ENCODE measurements at places on chromosomes 3 and 15.
A peak's percentile ranks its signal among the peaks of the same experiment; 100 is the strongest.

DNA sequence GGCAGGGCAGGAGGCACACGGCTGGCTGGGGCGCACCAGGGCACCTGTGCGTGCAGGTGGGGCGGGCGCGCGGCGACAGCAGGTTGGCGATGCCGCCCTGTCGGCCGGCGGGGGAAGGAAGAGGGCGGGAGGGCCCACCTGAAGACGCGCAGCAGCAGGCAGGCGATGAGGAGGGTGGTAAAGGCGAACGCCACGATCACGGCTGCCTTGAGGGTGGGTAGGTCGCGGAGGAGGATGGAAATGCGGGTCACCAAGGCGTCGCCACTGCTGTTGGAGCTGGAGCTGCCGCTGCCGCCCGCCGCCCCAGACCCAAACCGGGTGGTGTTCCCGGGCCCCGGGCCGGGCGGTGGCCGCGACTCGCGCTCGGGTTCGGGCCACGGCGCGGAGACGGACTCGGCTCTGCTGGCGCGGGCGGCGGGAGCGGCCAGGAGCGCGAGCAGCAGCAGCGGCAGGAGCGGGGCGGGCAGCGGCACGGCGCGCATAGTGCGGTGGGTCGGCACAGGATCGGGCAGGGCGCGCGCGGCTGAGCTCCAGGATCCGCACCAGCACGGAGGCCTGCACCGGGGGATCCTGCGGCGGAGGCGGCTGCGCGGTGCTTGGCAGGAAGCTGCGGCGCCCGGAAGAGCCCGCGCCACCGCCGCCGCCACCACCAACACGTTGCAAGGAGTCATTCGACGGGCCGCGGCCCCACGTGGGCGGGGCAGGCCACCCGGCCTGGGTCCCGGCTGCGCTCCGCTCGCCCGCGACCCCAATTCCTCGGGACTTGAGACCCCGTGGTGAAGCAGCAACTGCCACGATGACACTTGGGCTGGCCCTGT is at the start of gene FAM174B:
Gene FAM174B (minus strand): TSS at position 598 of the 818 bp plus-strand sequence.
- DNase-seq: peak; percentile 74

DNA sequence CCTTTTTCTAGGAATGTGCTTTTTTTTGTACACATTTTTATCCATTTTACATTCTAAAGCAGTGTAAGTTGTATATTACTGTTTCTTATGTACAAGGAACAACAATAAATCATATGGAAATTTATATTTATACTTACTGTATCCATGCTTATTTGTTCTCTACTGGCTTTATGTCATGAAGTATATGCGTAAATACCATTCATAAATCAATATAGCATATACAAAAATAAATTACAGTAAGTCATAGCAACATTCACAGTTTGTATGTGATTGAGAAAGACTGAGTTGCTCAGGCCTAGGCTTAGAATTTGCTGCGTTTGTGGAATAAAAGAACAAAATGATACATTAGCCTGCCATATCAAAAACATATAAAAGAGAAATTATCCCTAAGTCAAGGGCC is 16.5 kb downstream of the THBS1 start:
- DNase-seq: no peak

DNA sequence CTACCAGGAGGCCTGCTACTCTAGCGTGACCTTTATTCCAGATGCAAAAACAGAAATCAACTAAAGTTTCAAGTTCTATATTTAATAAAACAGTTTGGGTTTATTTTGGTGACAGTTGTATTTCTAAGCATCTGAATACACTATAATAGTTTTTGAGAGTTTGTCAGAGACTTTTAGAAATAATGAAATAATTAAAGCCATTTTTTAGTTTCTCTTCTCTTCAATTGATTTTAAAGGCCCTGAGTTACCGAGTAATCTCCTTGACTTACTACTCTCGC is 523.4 kb downstream of the CADM2 start:
- DNase-seq: no peak

GRCh38 chr3:197132916-197133530 is 103.4 kb upstream of the MELTF start:
- DNase-seq: no peak

DNA sequence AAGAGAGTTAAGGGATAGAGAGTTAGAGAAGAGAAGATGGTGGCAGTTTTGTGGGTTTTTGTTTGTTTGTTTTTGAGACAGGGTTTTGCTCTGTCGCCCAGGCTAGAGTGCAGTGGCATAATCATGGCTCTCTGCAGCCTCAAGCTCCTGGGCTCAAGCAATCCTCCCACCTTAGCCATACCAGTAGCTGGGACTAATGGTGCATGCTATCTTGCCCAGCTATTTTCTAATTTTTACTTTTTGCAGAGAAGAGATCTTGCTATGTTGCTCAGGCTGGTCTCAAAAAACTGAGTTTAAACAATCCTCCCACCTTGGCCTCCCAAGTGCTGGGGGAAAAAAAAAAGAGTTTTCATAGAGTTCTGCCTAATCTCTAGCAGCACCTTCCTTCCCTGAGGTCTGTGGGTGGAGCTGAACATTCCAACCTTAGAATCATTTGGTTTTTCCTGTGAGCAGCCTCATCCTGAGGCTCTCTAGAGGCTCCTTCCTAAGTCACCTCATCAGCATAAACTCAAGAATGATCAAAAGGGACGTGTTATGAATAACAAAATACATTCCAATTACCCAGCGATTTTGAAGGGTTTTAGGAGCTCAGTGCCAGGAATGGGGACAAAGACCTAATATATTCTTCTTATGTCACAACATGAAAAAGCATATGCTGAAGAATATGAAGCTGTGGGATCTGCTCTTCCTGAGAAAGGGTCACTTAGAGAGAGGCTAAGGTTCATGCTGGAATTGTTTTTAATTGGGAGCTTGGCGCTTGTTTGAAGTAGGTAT is 180.6 kb downstream of the LSAMP start:
- DNase-seq: no peak

GRCh38 chr3:60756241-60757030 is 494.8 kb downstream of the FHIT start:
- no peak for DNase-seq

GRCh38 chr15:78360958-78361718 is 21.0 kb downstream of the CRABP1 start:
- DNase-seq: no peak

DNA sequence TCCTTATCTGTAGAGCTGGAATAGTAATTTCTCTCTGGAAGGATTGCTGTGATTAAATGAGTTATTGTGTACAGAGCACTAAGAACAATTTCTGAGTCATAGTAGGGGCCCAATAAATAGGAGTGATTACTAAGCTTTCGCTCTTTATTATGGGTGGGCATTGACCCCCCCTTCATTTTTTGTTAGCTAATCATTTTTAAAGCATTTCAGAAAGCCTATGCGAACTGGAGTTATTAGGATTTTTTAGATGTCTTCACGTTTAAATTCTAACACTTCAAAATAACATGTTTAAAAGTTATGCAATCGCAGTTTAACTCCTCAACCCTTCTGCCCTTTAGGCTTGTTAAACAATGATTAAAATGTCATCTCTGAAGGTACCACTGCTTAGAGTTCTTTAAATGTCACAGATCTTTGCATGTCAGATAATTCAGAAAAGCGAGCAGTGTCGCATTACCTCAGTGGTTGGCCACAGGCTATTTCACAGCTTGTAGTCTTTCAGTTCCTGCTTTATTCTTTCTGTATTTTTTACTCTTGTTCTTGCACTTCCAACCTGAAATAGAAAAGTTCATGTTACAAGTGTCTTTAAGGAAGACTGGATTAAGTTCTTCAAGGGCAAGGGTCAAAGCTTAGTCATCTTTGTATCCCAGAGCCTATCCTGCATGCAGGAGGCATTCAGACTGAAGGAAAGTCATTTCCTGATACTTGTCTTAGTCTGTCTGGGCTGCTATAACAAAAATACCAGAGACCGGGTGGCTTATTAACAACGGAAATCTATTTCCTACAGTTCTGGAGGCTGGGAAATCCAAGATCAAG is 102.9 kb downstream of the FNDC3B start:
- no peak for DNase-seq

DNA sequence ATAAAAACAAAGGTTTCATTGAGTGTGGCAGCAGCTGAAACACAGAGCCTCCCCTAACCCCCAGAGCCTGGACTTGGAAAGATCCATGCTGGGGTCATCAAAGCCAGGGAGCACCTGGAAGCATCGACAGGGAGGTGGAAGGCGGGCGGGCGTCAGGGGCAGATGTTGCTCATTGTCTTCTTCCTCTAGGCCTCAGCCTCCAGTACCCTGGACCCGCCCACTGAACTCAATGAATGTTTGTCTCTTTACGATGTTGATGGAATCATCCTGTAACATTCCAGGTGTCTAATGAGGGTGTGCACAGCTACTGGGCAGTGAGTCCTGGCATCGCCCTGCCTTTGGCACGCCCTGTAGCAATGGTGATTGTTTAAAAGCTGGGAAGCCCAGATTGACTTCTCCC is 9.8 kb downstream of the GP5 start:
- DNase-seq: no peak

GRCh38 chr3:155412904-155413303 is 119.4 kb upstream of the STRIT1 start:
- no peak for DNase-seq

DNA sequence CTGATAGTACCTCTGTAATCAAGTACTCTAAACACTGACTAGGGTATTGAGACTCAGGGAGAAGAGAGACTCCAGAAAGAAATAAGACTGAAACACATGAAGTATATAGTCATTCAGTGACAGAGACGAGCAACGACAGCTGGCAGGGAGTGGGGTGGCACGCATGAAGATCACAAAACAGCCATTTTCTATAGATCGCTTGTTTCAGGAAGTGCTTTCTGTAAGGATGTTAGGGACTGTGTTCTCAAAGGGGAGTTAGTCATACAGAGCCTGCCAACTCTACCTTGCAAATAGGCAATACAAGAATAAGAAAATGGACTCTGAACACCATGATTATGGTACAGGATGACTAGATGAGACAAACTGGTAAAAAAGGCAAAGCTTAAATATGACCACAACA is 139.5 kb downstream of the TBL1XR1 start:
- DNase-seq: no peak

DNA sequence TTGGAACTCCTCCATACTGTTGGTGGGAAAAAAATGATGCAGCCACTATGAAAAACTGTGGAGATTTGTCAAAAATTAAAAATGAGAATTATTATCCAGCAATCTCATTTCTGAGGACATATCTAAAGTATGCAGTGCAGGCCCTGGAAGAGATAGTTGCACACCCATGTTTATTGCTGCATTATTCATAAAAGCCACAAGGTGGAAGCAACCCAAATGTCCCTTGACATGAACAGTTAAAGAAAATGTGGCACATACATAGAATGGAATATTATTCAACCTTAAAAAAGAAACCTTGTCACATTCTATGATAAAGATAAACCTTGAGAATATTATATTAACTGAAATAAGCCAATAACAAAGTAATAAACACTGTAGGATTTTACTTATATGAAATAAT is 80.9 kb upstream of the ARHGEF26 start:
- no peak for DNase-seq

GRCh38 chr3:136606990-136607389 is 145.2 kb downstream of the STAG1 start:
- no peak for DNase-seq

- no peak for DNase-seq
Observed at GRCh38 chr15:46961795-46962194, 755.5 kb upstream of the SEMA6D start.

- DNase-seq: no peak
Observed at GRCh38 chr15:74958320-74958907, 1.8 kb upstream of the RPP25 start.

DNA sequence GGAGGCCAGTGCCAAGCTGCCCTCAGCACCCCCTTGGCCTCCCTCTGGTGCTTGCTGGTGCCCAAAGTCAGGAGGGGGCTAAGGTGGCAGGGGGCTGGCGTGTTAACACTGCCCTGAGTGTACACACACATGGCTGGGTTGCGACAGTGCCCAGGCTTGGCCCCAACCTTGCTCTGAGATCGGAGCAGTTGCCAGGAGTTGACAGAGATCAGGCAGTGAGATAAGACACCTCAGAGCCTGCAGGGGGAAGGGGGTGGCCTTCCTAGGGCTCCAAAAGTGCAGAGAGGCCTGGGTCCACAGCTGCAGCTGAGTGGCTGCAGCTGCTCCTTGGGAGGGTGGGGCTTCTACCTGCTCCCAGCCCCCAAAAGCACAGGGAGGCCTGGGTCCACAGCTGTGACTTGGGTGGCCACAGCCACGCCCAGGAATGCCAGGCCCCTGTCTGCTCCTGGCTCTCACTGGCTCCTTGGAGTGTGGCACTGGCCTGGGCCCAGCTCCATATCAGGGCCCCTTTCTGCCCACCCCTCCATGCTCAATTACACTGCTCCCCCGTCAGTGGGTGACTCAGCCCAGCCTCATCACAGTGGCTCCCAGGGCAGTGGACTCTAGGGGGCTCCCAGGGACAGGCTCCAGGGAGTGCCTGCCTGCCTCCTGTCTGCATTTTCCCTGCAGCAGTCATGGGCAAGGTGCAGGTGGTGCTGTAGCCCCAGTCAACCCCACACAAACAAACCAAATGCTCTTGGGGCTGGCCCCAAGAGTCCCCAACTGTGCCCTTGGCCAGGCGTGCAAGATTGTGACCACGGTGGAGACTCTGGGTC is 56.4 kb upstream of the C15orf39 start:
- DNase-seq: no peak

- no peak for DNase-seq
Observed at GRCh38 chr3:42803414-42804105, 730 bp downstream of the HIGD1A start.

GRCh38 chr3:134772591-134772990 is 22.5 kb upstream of the EPHB1 start:
- DNase-seq: no peak

DNA sequence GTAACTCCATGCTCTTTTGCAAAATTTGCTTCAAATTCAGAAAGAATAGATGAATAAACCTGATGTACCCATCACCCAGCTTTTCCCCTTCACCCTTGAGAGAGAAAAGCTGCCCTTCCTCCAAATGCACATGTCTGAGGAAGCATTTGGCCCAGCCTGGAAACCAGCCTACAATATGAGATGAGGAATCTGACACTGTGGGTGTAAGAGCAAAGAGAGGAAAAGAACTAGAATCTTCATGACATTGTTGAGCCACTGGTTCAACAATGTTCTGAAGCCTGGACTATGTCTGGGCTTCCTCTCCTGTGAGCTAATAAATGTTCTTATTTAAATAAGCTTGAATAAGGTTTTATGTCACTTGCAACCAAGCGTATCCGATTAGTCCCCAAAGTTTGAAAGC is 18.7 kb upstream of the DCBLD2 start:
- DNase-seq: no peak

DNA sequence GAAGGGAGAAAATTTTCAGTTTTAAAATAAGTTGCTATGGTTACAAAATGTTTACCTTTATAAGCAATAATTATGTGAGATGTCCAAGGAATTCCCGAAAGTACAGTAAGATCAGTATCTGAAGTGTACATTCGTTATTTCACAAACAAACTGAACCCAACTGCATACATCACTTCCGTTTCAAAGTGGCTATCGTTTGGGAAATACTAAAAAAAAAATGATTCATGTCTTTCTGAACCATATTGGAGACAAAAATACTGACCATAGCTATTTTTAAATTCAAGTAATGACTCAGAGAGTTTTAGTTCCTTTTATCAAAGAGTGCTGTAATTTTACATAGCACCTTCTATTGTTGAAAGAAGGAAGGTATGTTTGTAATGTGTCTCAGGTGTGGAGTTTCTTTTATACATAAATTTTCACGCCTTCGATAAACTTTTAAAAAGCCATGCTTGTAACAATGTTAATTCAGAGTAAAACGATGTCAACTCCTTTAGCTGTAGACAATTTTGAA is 8.0 kb upstream of the ANKRD28 start:
- no peak for DNase-seq

All from left forelimb (tissue), 1 donor.